Right cardiac atrium (tissue), 5 donors: ENCODE measurements at places on chromosomes 2 and 18. TPM values are rescaled to one million over a fixed set of nuclear protein-coding genes. Genes with fewer than 3 reads are reported as not detected.

Gene CXCR2
- 0.09 TPM for polyA plus RNA-seq

Gene STPG4
- not detected for polyA plus RNA-seq

Gene TMEFF2
- polyA plus RNA-seq = 0.79 TPM

Gene ZNF514
- polyA plus RNA-seq = 7.9 TPM

Gene ALLC
- 0.38 TPM for polyA plus RNA-seq

Gene CHRND
- 0.09 TPM for polyA plus RNA-seq

Gene MC5R
- polyA plus RNA-seq = not detected

Gene SRD5A2
- polyA plus RNA-seq = not detected

Gene PSMA8
- 0.05 TPM for polyA plus RNA-seq

Gene KCNF1
- polyA plus RNA-seq = 0.52 TPM

Gene ZNF512
- polyA plus RNA-seq = 11.9 TPM

Gene SLC4A3
- 288 TPM for polyA plus RNA-seq

Gene ZAP70
- polyA plus RNA-seq = 1.3 TPM

Gene GULP1
- polyA plus RNA-seq = 3.5 TPM
